ENCODE measurements at places on chromosomes 6 and 20.
A peak's percentile ranks its signal among the peaks of the same experiment; 100 is the strongest.

- no peak for DNase-seq
Measured at GRCh38 chr6:166415306-166415705, 32.6 kb upstream of the MPC1 start.

GRCh38 chr6:30483677-30484279, 5.5 kb upstream of the HLA-E start:
- DNase-seq = peak; percentile 8

GRCh38 chr6:156161471-156161870, 615.7 kb upstream of the ARID1B start:
- DNase-seq = no peak

DNA sequence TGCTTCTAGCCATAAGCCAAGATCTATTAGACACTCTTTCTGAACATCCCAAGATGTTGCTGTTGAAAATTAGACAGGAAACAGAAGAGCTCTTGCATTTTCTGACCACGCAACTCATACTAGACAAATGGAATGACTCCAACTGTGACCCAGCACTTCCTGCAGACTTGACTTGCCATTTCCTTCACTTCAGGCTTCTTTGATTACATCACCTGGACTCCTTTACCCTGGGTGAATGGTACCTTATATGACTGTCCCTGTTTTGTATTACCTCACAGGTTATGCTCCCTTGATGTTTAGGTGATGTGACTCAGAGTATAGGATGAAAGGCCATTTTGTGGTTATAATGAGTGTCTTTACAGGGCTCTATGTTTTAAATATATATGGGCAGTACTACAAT, 236.1 kb downstream of the BMP2 start:
- DNase-seq = no peak

DNA sequence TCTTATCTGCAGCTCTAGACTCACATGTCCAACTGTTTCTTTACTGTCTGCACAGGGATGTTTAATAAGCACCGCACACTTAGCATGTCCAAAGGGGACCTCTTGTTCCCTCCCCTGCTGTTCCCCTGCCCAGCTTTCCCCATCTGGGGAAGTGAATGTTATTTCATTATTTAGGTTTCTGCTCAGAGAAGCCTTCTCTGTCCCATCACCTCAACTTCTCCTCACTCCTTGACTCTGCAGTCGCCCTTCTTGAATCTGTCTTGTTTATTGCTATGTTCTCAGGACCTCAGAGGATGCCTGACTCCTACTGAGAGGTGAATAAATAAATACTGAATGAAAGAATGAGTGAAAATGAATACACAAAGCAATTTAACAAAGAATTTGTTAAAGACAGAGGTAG, 121.0 kb downstream of the SASH1 start:
- DNase-seq = no peak

DNA sequence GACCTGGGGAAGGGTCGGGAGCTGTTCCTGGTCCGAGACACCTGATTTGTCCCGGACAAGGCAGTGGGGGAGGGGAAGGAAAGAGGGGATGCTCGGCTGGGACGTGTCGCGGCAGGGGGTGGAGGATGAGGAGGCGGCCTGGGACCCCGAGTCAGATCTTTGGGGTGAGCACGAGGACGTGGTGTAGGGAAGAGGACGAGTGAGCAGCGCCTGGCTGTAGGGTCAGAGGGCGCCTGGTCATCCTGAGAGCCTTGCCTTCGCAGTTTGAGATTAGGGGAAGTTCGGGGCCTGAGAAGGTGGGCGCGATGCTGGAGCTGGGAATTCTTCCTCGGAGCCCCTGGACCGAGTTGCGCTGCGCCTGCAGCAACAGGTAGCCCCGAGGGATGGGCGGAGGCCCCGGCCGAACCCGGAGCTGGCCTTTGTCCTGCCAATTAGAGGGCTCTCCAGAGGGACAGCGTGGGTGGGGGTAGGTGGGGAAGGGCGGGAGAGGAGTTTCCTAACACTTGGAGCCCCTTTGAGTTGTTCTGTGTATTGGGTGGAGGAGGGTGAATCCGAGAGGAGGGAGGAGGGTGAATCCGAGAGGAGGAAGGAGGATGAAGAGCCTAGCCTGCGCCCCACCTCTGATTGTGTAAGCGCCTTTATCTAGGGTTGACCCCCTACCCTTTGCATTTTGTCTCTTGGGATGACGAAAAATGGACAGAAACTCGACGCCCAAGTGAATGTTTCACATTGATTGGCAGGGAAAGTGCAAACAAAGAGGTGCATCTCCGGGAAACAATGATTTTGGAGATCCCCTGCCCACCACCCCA, 72.0 kb downstream of the SOX4 start:
- DNase-seq = no peak

DNA sequence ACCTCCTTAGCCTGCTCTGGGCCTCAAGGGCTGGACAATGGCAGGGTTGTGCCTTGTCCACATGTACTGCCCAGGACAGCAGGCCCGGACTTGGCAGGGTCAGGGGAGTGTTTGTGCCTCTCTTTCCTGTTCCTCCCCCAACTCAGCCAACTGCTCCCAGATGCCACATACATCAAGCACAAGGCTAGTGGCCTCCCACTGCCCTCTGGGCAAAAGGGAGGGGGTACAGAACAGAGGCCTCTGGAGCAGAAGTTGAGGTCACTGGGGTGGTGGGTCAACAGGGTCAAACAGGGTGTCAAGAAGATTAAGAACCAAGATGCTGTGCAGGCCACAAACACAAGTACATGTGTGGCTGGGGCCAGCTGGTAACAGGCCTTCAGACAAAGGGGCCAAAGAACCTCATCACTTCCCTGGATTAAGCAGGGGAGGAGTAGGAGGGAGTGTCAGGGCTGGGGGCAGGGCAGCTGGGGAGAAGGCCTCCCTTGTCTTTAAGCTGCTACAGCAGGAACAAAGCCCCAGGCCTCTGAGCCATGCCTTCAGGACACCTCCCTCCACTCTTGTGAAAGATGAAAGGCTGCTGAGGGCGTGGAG, 36.0 kb downstream of the KCNK5 start:
- no peak for DNase-seq

DNA sequence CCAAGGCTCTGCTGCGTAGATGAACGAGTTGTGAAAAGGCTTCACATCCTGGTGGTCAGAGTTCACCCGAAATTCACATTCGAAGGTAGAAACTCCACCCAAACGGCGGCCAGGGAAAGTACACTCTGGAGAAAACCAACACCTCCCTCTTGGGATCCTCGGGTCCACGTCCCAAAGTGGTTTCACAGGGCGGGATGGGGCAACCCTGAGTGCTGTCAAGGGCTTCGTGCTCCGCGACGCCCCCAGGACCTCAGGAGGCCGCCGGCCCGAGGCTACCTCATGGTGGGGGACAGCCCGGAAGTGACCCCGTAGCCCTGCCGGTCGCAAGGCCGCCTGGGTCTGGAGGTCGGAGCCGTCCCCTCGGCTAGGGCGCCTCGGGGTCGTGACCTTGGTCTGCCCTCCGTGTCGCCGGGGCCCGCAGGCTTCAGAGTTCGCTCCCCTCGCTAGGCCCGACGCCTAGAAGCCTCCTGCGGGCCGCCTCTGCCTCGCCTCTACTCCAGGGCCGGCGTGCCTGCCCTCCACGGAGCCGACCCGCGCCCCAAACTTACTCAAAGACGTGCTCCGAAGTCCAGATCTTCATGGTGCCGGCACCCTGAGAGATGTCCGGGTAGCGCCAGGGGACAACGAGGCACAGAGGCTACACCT, at the start of gene PRELID3B:
Gene PRELID3B, minus strand, starts transcription at position 636 of the 645 bp plus-strand sequence. Its CDS starts 56 bp downstream, at position 580.
- no peak for DNase-seq

DNA sequence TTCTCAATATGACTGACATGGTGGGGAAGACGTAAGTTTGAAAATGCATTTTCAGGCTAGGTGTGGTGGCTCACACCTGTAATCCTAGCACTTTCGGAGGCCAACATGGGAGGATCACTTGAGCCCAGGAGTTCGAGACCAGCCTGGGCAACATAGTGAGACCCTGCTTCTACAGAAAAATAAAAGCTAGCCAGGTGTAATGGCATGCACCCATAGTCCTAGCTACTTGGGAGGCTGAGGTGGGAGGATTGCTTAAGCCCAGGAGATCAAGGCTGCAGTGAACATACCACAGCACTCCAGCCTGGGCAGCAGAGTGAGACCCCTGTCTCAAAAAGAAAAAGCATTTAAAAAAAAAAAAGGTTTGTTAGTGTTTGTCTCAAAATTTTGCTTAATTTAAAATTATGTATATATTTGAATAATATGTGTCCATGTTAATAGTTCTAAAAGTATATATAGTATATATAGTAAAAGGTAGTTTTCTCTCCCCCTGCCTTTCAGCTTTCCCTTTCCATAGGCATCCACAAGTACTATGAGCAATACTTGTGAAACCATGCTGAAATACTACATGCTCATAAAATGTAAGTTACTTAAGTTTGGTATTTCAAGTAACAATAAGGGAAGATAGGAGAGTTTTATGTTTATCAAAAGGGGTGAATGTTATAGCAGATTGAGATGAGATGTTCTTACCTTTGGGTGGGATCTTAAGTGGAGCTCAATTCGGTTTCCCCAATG, 15.1 kb downstream of the PTPRA start:
- no peak for DNase-seq

DNA sequence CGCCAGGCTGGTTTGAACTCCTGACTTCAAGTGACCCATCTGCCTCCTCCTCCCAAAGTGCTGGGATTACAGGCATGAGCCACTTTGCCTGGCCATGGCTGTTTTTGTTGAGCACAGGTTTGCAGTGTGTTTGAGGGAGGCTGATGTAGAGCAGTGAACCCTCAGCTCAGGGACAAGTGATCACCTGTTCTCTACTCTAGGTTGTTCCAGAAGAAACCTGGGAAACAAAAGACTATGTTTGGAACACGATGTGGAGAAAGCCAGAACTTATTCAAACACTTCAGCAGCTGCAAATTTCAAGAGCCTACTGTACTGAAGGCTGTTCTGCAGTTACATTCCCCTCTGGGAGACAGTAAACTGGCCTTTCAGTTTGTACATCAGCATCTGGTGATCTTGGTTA, 4.7 kb downstream of the TULP1 start:
- DNase-seq = no peak

GRCh38 chr6:93210908-93211307, 208.5 kb downstream of the EPHA7 start:
- DNase-seq = no peak

GRCh38 chr6:75076009-75076408, 129.8 kb downstream of the COL12A1 start:
- no peak for DNase-seq

- no peak for DNase-seq
Measured at GRCh38 chr6:2733324-2733723, 17.4 kb downstream of the MYLK4 start.

- DNase-seq = no peak
Measured at GRCh38 chr20:112396-112795, 24.9 kb downstream of the DEFB125 start.

DNA sequence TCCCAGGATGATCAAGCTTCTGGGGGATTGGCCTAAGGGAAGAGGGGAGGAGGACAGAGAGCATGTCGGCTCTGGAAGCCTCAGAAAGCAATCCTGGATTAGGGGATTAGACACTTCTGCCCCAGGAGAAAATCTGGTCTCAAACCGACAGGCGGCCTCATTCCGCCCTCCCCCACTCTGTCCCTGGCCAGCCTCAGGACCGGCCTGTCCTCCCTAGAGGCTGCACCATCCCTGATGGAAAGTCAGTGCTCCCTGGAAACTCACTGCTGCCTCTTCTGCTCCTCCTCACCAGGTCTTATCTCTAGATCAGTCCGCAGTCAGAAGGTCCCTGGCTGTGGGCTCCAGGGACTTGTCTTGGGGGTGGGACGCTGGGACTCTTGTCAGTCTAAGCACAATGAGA, 905 bp upstream of the SLC12A5 start:
- no peak for DNase-seq

- DNase-seq = no peak
Measured at GRCh38 chr6:3987053-3987452, 91.9 kb downstream of the FAM217A start.

DNA sequence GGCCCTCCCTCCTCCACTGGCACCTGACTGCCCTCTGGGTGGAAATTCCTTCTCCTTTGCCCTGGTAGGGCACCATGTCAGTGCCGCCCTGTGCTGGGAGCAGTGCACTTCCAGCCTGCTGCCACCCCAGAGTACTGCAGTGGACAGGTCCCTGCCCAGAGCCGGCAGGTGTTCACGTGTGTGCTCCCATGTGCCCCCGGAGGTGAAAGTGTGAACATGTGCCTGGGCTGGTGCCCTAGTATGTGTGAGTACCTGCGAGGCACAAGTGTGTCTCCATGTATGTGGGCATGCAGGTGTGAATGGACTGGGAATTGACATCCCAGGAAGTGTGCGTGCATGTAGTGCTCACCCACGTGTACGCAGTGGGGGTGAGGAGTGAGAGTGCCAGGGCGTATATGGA, 29.4 kb downstream of the SDCBP2 start:
- DNase-seq = no peak

GRCh38 chr20:43960231-43960630, 45.6 kb downstream of the TOX2 start:
- DNase-seq = no peak

- DNase-seq = no peak
Measured at GRCh38 chr6:41277605-41278004, 8.9 kb downstream of the TREM1 start.

GRCh38 chr6:138999949-139000725, 12.1 kb upstream of the REPS1 start:
- no peak for DNase-seq

GRCh38 chr6:132789396-132789776, 9.1 kb downstream of the SLC18B1 start:
- no peak for DNase-seq

GRCh38 chr20:44552950-44553908, 29.1 kb upstream of the PKIG start:
- DNase-seq = no peak

GRCh38 chr6:115691433-115691832, 369.3 kb downstream of the FRK start:
- DNase-seq = no peak

DNA sequence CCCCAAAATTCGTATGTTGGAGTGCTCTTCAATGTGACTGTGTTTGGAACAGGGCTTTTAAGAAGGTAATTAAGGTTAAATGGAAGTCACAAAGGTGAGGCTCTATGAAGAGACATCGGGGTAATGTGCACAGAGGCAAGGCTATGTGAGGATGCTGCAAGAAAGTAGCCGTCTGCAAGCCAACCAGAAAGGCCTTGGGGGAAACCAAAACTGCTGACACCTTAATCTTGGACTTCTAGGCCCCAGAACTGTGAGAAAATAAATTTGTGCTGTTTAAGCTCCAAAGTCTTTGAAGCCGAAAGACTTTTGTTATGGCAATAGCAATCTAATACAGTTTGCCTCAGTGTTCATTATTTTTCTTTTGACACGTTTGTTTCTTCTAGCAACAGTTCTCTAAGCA, 2.4 kb upstream of the IRAK1BP1 start:
- no peak for DNase-seq

DNA sequence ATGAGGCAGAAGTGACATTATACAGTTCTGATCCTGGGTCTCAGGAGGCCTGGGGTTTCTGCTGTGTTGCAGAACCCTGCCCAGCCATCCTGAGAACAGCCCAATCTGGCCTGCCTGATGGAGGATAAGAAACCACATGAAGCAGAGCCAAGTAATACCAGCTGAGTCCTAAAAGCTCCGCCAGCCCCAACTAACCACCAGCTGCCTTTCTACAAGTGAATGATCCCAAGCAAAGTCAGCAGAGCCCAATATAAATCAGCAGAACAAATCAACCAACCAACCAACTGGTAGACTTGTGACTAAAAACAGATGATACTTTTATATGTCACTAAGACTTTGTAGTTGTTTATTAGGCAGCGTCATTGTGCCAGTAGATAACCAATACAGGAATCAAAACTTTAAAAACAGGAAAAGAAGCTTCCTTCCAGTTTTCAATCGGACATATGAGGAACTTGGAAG, 52.1 kb downstream of the SNX5 start:
- DNase-seq = no peak

- DNase-seq = no peak
Measured at GRCh38 chr6:26032340-26033084, 54.7 kb upstream of the HFE start.

All from NCI-H1930 (cell line).